ENCODE measurements at places on chromosomes 6 and 20.

DNA sequence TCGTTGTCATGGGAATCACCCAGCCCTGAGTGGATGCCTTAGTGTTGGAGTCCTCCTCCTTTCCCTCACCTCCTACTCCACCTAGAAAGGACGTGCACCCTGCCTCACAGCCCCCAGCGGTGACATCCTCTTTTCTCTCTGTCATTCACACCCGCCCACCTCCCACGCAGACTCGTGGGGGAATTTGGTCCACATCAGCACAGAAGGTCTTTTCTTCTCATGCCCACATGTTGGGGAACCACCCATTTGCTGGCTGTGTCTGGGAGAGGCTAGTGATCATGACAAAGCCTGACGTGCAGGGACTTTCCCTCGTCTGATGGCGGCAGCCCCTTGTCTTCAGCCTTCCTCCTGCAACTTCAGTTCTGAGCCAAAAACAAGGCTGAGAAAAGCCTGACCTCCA, 96.0 kb upstream of the CNKSR3 start:
- DNase-seq: no peak

GRCh38 chr20:23514848-23515247, 23.9 kb downstream of the CST8 start:
- DNase-seq: no peak

DNA sequence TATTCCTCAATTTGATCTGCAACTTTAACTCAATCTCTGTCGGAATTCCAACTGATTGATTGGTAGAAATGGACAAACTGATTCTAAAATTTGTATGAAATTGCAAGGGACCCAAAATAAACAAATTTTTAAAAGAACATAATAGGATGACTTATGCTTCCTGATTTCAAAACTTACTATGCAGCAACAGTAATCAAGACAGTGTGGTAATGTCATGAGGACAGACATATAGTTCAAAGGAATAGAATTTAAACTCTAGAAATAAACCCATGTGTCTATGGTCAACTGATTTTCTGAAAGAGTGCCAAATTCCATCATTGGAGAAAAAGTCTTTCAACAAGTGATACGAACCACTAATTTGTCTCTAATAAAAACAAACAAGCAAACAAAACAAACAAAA, 1320.1 kb upstream of the GJE1 start:
- DNase-seq: no peak

DNA sequence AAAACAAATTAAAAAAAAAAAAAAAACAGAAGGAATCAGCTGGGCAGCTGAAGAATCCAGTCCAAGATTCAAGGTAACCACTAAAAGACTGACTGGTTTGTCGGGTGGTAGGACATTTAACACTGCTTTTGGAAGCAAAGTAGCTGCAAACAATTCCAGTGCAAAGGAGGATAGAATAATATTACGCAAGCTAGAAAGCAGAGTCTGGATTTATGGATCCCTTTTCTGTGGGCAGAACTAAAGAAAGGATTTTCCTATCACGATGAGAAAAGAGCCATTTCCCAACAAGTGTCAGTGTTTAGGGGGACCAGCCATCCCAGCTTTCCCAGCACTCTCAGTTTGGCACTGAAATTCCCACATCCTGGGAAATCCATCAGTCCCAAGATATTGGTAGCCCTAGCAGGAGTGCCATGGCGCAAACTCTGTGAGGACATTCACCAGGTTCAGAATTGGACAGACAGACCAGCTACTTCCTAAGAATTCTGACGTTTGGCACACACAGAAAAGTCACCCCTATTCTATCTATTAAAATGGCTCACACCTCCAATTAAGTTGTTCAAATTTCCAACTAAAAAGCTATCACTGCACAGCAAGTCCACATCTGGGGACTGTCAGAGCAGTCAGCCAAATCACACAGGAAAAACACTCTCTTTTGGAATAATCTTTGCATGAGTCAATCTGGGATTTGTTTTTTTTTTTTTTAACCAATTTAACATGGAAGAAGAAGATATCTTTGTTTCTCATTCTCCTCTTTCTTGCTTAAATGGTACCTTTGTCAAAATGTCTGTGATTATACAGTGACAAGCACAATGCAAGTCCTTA, 356.8 kb upstream of the ARID1B start:
- no peak for DNase-seq

GRCh38 chr20:51128198-51128597, 105.3 kb upstream of the KCNG1 start:
- no peak for DNase-seq

DNA sequence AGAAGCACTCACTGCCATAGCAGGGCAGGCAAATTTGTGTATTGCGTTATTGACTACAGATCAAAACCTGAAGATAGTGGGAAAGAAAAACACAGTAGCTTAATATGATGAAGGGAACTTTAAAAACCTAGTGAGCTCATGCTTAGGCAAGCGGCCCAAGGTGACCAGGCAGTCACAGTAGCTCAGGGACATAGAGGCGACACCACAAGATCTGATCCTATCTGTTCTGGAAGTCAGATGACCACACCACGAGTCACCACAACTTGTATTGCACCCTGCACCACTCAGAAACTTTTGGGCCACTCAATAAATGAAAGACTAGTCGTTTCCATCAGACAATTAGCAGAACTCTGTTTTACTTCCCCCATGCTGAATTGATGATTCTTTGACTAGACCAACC, 4.9 kb downstream of the CLIC5 start:
- no peak for DNase-seq

DNA sequence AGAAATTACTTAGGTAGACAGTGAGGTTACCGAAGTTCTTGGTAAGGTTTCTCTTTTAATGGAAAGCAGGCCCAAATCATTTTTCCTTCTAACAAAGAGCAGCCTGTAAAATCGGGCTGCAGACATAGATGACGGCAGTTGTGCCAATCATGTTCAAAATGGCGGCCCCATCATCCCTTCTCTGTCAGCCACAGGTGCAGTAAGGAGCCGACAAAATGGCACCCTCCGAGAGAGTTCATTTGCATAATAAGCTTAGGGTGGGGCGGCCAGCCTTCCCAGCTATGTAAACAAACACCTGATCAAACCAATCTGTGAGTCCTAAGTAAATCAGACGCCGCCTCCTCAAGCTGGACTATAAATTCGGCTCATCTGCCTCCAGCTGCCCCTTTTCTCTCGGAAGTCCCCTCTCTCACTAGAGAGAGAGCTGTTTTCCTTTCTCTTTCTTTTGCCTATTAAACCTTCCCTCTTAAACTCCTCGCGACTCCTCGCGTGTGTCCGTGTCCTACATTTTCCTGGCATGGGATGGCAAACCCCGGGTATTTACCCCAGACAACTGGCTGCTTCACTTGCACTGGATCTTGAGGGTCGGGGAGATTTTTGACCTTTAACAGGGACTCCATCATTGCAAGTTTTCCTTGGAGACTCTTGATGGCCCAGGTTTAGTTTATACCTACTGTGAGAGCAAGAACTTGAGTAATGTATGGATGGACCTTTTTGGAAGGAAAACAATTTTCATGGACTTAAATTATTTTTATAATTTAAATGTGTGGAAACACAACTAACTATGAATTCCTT, 8.9 kb upstream of the DDR1 start:
- DNase-seq: no peak

DNA sequence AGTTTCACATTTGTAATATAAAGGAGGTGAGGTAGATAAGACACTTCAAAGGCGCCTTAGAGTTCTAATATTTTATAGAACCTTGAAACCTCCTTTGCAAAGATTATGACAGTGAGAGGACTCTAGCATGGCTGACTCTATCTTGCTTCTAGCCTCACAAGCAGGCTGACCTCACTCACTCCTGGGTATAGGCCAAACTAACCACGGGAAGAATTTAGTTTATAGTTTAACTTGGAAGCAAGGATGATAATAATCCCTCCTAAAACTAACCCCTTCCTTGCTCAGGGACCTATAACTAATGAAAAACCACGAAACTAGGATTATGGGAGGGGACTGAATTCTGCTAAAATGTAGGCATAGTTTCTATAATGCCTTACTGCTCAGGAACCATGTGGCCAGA, 84.3 kb downstream of the FILIP1 start:
- no peak for DNase-seq

DNA sequence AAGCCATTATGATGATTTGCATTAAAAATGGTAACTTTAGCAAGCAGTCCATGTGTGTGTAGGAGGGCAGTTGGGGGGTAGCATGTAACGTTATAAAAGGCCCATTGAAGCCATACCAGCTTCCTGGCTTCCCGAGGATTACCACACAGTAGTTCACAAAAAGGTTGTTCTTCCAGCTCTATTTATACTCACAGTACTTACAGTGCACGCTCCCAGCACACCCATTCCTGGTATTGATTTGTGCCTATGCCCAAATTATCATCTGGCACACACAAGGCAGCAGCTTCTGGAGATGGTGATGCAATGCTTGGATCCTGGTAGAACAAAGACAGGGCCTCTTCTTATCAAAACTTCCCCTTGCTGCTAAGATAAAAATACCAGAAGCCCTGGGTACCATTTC, 436.8 kb downstream of the HAO1 start:
- DNase-seq: no peak

Data from Caco-2 (cell line).